Vagina (tissue), 2 donors: ENCODE measurements at places on chromosomes 2 and 18.

DNA sequence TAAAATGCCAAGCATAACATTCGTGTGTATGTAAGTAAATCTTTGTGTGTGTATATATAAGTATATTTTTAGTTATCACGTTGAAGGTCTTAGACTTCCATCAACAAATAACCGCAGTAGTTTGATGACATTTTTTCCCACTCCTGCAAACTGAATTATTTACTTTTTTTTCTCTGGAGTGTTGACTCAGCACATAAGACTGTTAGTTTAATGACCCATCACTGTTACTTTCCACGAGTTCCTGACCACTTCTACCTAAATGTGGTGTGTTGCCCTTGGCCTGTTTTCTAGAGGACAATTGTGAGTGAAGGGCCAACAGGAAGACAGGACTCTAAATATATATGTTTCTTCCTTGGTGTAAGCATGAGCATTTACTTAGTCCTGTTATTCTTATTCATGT lies 71.3 kb upstream of the TXNDC2 start:
- DNase-seq, result no peak

DNA sequence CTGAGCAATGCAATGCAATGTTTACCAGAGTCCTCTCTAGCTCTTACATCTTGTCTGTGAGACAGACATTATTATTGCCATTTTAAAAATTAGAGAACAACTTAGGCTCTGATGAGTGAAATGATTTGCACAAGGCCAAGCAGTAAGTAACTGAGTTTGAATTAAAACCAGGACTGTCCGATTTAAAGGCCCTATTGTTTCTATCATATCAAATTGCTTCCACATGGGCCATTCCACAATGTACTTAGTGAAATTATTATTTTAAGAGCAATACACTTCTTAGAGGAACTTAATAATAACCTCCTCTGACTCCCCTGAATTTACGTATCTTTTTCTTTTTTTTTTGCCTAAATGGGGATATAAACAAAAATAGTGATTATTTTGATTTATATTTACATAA lies 64.6 kb downstream of the PLCL1 start:
- no peak for DNase-seq

- no peak for DNase-seq
Measured at GRCh38 chr2:193806088-193806774, 1611.5 kb upstream of the TMEFF2 start.

DNA sequence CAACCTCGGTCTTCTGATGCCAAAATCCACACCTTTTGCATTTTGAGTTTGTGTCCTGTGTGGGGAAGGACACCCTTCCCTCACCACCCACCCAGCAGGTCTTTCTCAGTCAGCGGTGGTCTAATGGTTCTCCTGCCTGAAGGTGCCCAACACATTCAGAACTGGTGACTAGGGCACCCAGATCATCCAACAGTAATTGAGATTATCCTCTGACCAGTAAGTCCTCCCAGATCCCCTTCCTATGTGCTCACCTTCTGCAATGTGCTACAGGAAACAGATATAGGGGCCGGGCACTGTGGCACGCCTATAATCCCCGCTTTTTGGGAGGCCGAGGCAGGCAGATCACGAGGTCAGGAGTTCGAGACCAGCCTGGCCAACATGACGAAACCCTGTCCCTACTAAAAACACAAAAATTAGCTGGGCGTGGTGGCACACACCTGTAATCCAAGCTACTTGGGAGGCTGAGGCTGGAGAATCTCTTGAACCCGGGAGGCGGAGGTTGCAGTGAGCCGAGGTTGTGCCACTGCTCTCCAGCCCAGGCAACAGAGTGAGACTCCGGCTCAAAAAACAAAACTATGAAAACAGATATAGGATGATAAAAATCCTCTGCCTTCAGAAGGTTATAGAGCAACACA lies 56.2 kb downstream of the REEP1 start:
- no peak for DNase-seq

GRCh38 chr2:214807653-214808052 lies 1.8 kb downstream of the BARD1 start:
- no peak for DNase-seq

DNA sequence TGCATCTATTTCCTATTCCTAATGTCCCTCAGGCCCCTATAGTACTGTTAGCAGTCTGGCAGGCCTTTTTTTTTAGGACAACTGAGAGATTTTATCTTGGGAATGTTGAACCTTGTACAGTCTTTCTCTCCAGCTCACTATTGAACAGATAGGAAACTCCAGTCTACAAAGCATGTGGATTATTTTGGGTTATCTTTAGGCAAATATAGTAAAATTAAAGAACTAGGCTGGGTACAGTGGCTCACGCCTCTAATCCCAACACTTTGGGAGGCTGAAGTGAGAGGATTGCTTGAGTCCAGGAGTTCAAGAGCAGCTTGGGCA lies 102.7 kb downstream of the OSBPL6 start:
- DNase-seq, result no peak

DNA sequence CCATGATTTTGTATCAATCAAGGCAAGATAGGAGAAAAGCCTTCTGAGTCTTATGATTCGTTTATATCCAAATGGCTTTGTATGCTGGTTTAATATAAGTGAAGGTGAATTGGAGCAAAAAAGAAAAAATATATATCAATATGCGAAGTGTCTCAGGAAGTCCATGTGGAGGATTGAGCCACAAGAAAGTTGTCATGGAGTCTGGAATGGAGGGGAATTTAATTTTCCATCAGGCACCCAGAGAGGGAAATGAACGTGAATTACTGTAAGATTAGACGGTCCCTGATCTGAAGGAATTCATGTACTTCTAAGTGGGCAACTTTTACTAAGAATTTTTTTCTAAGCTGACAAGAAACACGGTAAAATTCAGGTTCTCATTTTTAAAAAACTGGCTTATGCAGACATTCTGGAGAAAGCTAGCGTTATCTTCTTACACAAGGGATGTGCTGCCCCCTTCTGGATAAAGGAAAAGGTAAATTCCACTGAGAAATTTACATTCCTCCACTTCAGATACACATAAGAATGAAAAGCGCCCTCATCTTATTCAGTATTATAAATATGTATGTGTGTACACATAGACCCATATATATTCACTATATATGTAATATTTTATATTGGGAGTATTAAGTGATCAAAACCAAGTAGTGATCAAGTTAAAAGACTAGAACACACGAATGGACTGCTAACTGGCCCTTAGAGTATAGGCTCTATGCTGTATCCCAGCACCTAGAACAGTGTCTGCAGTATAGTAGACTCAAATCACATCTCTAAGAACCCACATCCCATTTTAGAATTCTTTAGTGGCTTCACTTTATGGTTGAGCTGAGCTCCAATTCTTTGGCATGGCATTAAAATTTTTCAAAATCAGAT lies 289.0 kb upstream of the TFPI start:
- DNase-seq, result no peak

- no peak for DNase-seq
Measured at GRCh38 chr2:200791905-200792304, 19.8 kb upstream of the BZW1 start.

DNA sequence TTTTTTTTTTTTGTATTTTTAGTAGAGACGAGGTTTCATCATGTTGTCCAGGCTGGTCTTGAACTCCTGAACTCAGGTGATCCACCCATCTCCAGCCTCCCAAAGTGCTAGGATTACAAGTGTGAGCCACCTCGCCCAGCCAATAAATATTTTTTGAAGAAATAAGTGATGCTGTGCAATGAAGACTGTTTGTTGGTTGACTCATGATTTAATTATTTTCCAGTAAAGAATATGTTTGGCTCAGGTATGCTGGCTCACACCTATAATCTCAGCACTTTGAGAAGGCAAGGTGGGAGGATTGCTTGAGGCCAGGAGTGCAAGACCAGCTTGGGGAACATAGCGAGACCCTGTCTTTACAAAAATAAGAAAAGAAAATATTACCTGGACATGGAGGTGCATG lies 41.8 kb upstream of the LPIN2 start:
- no peak for DNase-seq

DNA sequence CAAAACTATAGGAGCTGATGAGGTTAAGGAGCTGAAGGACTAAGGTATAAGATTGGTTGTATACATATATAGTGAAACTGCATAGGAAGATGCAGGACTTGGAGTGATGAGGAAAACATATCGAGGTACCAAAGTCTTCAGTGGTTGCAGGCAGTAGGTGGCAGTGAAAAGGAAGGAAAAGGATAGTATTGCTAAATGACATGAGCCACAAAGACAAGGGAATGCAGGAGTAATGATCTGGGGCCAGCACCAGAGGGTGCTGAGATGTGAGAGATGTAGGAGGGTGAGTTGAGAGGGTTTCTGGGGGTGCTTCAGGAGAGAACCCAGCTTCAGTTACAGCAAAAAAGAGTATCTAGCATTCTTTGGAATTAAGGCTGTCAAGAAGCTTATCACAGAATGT lies 172.2 kb upstream of the MYO3B start:
- DNase-seq, result no peak

- no peak for DNase-seq
Measured at GRCh38 chr18:45749918-45750689, 26.1 kb downstream of the SLC14A1 start.

- DNase-seq, result no peak
Measured at GRCh38 chr18:73717570-73717969, 430.1 kb downstream of the FBXO15 start.

DNA sequence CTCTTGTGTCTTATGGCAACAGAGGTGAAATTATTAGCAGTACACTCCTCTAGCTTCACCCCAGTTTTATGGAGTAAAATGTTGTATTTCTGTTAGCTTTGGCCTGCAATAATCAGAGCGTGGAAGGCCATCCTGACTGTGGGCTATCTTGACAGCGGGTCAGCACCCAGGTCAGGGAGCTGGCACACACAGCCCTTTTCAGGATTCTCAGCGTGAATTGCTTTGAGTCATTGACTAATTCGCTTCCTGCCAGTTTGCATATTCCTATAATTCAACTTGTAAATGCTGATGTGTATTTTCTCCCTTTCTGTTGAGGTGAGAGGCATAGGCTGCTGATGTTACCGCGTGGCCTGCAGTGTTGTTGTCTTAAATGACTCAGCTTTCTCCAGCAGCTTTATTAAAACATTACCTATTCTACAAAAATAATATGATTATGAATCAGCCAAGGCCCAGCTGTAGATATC lies 109.6 kb upstream of the EML6 start:
- no peak for DNase-seq

DNA sequence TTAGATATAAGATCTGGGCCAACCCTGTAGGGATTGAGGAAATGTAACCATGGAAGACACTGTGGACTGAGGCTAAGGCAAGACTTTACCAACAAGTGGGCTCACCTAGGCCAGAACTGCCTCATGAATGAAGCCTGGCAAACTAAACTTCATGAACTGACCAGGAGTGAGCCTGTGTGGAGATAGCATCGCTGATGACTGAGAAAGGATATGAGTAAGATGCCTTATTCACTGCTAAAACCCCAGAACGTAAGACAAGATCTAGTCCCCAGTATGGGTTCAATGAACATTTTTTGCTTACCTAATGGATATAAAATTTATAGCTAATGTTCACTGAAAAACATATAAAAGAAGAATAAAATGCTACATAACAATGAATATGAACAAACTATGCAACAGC lies 399.8 kb downstream of the SATB2 start:
- DNase-seq, result no peak

GRCh38 chr2:31241625-31242270 lies 7.8 kb downstream of the EHD3 start:
- DNase-seq, result no peak

GRCh38 chr2:53576166-53576565 lies 191.4 kb upstream of the CHAC2 start:
- DNase-seq, result no peak

DNA sequence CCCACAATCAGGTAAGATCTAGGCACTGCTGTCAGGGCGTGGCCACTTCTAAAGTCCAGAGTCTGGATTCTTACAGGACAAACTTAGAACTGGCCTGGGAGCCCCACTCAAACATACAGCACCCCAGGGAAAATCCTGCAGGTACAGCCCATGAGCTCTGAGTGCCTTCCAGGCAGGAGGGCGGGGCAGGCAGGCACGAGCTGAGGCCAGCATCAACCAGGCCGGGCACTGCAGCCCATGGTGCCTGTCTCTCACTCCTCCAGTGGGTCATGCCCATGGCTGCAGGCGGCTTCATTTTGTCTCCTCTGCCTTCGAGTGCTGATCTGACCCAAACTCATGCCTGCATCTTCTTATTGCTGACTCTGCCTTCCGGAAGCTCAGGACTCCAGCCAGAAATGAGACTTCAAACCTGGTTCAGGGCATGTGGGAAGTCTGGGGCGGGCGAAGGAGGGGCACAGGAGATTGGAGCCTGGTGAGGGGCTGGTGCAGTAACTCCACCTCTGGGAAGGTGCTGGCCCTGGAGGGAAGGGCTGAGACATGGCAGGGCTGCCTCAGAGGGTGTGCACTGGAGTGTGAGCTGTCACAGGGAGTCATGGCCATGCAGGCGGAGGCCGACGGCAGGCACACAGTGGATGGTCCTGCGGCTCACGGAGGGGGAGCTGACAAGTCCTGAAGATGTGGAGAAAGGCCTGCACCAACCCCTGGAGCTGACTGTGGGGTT lies 40.5 kb downstream of the HS6ST1 start:
- no peak for DNase-seq

- DNase-seq, result no peak
Measured at GRCh38 chr2:238103465-238104225, 3.5 kb downstream of the ESPNL start.
